ENCODE measurements at places on chromosomes 1 and 21.

DNA sequence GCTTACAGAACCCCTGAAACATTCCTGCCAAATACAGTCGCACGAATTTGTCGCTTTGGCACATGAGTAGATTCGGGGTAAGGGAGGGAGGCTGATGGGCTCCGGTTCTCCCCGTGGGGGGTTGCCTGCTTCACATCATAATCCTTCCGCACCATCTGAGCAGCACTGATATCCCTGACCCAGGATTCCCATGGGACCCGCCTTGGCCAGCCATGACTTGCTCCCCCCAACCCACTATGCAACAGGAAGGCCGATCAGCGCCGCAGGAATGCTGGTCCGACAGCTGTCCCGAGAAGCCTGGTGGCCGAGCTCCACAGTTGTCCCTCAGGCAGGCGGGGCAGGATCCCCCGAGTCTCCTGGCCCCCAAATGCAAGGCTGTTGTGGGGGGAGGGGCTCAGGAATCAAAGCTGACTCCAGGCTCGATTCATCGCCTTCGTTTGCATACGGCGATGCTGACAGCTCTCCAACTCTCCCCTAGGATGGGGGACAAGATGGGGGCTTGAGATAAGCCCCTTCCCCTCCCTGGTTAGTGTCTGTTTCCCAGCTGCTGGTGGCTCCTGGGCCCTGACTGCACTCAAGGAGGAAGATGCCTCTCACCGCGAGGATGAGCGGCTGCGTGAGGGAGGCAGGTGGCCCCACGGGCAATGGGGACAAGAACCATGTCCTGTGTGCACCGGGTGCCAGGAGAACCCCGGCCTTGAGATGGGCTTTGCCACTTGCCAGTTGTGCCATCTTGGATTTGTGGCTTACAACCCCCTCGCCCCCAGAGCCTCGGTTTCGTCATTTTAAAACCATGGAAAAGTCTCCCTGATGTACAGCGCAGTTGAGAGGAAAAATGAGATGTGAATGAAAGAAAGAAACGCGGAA is 9.3 kb downstream of the DRAXIN start:
- no peak for DNase-seq

- DNase-seq: no peak
These were observed 138.6 kb upstream of the POGK start for GRCh38 chr1:166700696-166701095.

DNA sequence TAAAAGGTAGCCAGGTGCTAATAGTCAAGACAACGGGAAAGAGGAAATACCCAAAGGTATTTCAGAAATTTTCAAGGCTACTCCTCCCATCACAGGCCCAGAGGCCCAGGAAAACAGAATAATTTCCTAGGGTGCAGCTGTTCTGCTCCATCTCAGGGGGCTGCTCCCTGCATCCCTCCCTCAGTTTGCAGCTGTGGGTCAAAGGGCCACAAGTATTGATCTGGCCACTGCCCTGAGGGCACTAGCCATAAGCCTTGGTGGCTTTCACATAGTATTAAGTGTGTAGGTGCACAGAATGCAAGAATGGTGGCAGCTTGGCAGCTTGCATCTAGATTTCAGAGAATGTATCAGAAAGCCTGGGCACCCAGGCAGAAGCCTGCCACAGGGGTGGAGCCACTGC is 179.5 kb downstream of the TTLL7 start:
- DNase-seq: no peak

DNA sequence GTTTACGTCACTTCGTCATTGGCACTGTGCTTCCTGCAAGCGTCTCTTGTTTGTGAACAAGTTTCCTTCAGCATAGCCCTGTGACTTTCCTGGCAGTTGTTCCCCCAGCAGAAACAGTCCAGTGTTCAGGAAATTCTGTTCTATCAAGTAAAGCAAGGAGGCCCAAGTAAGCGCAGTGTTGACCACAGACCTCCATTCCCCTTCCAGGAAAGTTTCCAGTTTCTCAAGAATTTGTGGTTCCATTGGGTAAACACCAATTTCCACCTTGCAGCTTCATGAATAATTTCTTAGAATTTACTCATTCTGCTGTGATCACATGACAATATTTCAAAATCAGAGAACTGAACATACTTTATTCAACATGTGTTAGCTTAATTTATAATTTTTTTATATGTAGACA is 88.5 kb upstream of the ETV3 start:
- no peak for DNase-seq

DNA sequence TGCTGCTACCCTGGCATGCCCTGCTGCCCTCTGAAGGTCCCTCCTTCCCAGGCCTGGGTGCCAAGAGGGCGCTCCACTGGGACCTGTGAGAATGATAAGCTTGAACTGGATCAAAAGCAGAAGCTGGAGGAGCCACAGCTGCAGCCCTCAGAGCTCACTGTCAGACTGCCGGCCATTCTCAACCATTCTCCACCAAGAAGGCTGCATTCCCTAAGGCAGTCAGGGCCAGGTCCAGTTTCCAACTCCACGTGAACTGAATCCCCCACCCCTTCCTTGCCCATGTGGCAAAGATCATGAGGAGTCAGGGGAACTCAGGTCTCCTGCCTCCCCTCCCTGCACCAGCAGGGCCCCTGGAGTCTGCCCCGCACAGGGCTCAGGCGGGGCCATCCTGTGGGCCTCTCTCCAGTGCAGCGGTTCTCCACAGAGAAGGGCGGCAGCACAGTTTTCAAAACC is 19.5 kb downstream of the SLC1A7 start:
- DNase-seq: no peak

GRCh38 chr1:201460814-201461644 is 8.0 kb downstream of the PHLDA3 start:
- DNase-seq: no peak

- DNase-seq: no peak
These were observed 12.5 kb upstream of the OLFML2B start for GRCh38 chr1:162036163-162036562.

- peak; percentile 95 for DNase-seq
These were observed at the start of gene ALDH9A1 for GRCh38 chr1:165697881-165698760. TSS of gene ALDH9A1 (minus strand) at chr1:165698562. CDS start at chr1:165698558, 4 bp downstream.

- DNase-seq: no peak
These were observed 333.6 kb downstream of the DUSP10 start for GRCh38 chr1:221408117-221408803.

GRCh38 chr1:91872000-91872399 is 14.0 kb downstream of the TGFBR3 start:
- DNase-seq: no peak

DNA sequence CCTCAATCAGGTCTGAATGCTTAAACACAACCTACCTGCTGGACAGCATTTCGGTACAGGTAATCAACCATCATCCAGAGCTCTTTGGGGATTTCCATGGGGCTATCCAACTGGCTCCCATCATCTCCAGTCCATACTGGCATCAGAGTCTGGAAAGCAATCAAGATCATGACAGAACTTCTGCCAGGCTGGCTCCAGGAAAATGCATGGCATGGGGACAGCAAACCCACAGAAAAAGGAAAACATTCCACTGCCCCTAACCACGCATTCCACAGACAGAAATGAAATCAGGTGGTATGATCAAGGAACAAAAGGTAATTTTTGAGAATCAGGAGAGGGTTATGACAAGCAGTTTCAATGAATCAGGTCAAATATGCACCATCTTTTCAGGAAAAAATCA is 9.1 kb upstream of the MTF1 start:
- DNase-seq: no peak

DNA sequence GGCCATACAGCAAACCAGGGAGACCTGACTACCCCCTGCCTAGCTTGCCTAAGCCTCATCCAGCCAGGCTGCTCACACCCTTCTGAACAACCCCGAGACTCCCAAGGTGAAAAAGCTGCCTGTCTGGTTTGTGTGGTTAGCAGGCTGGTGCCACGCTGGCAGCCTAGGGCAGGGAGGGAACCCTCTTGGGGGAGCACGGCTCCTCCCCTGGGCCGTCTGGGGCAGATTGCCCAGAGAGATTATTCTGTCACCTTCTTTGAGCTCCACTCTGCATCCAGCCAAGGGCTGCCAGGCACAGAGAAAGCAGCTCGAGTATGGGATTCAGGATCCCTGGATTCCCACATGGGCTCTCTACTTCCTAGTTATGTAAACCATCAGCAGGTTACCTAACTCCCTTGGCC is 27.5 kb upstream of the TCEA3 start:
- peak; percentile 87 for DNase-seq

GRCh38 chr1:233005156-233005555 is 54.7 kb downstream of the NTPCR start:
- DNase-seq: no peak

DNA sequence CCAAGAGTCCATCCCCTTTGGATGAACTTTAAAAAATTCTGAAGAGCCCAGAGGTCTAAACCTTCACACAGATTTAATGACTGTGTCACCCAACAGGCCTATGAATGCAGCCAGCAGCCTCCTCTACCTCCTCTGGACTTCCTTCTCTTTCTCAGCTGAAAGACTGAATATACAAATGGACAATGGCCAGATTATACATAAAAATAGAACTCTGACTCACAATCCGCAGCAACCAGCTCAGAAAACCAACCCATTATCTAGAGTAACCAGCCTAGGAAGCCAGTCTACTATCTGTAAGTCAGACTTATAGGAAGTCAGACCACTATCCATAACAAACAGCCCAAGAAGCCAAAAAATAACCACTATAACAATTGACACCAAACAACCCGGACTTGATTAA is 224.5 kb downstream of the ASTN1 start:
- no peak for DNase-seq

GRCh38 chr1:231163830-231164427 is 2.1 kb downstream of the TRIM67 start:
- DNase-seq: no peak

- no peak for DNase-seq
These were observed 9.4 kb upstream of the ATP6V1G3 start for GRCh38 chr1:198549866-198550265.
